ENCODE measurements at places on chromosomes 5 and 9. TPM values are rescaled to one million over a fixed set of nuclear protein-coding genes. Genes with fewer than 3 reads are reported as not detected.

DNA sequence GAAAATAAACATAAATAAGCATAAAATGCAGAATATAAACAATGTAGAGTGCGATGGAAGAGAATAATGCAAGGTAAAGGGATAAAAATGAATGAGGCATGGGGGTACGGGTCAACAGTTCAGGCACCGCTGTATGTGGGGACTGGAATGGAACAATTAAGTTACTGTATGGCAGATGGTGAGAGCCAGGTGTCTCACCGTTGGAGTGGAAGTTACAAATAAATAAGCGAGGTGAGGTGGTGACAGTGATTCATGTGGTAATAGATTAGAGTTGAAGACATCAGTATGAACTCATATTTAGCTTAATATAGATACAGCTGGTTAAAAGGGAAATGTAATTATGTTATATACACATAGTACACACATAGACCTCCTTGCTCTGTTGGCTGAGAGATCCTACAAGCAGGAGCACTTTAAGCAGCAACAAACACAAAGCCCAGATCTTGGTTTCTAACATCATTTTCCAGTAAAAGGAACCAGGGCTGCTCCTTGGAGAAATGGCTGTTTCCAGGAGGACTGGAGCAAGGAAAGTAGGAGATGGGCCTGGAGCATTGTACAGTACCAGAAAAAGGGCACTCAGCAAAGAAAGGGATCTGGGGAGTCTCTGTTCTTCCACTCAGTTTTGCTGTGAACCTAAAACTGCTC, 2.4 kb upstream of the OMD start:
- no peak overlapping the region for H3K4me3 ChIP-seq
- H3K27ac ChIP-seq, result no peak overlapping the region
- H3K36me3 ChIP-seq, result no peaks in the 10 kb centered on the region

- no peaks in the 10 kb centered on the region for H3K36me3 ChIP-seq
- peaks cover 9% of the 10 kb centered on the region for H3K4me1 ChIP-seq
- H3K4me3 ChIP-seq, result no peak overlapping the region
- H3K27ac ChIP-seq, result no peak overlapping the region
- H3K27me3 ChIP-seq, result peaks cover 41% of the 10 kb centered on the region
Measured at GRCh38 chr5:154179846-154180710, 10.5 kb upstream of the GALNT10 start.

The PCDHA9 gene
- 0.25 TPM for total RNA-seq

The GMCL2 gene
- total RNA-seq, result not detected

GRCh38 chr9:117276444-117276843, 138.4 kb downstream of the ASTN2 start:
- no peak overlapping the region for H3K27ac ChIP-seq
- H3K4me1 ChIP-seq, result no peaks in the 10 kb centered on the region
- no peak overlapping the region for H3K4me3 ChIP-seq

DNA sequence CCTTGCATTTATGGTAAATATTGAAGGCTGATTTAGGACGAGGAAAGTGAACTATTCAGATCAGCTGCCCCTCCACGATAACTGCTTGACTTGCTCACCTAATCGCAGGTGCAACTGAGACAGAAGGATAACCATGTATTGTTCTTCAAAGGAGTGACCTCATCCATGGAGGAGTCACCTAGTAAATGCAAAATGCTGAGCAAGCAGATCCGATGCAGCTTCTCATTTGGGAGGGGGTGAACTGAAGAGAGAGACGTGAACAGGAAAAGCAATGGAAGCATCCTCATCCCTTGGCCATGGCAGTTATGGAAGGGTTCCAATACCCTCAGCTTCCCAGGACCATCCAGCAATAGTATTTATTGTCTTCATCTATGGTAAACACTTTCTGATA, 47.5 kb downstream of the RASGRF2 start:
- H3K4me1 ChIP-seq, result no peaks in the 10 kb centered on the region
- no peak overlapping the region for H3K4me3 ChIP-seq
- no peak for DNase-seq
- no peaks in the 10 kb centered on the region for H3K27me3 ChIP-seq
- no peak overlapping the region for H3K27ac ChIP-seq
- H3K36me3 ChIP-seq, result no peaks in the 10 kb centered on the region
